ENCODE measurements at places on chromosomes 4 and X.

GRCh38 chrX:11437642-11438379 is 144.6 kb downstream of the AMELX start:
- DNase-seq: no peak

DNA sequence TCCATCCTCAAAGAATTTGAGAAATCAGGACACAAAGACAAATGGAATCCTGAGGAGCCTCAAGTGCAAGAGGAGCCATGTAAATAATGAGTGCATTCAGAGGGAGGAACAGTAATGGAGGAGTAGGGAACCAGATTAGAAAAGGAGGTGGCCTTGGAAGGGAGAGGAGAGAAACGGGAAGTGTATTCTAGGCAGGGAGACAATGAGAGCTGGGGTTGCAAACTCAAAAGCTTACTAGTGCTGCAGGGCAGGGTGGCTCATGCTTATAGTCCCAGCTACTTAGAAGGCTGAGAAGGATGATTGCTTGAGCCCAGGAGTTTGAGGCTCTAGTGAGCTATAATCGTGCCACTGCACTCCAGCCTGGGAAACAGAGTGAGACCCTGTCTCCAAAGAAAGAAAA is 113.2 kb upstream of the LSM6 start:
- no peak for DNase-seq

GRCh38 chr4:56026596-56026995 is 77.9 kb downstream of the CEP135 start:
- no peak for DNase-seq

DNA sequence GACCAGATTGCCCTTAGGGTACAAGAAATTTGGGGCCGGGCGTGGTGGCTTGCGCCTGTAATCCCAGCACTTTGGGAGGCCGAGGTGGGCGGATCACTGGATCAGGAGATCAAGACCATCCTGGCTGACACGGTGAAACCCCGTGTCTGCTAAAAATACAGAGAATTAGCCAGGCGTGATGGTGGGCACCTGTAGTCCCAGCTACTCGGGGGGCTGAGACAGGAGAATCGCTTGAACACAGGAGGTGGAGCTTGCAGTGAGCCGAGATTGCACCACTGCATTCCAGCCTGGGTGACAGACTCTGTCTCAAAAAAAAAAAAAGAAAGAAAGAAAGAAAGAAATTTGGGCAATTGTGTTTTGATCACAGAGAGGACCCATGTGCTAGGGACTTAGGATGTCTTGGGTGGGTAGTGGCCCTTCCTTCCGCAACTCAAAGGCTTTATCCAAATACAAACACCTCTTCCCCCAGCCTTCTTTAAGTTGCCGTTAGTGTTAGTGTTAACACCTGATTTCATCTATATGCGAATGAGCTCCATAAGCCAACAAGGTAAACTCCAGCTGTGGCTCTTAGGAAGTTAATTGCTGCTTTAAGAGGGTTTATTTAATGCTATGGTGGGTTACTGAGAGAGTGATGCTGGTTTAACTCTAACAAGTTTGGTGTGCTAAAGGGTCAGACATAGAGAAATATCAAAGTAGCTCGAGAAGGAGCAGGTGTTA is 8.6 kb upstream of the CCDC110 start:
- DNase-seq: no peak

DNA sequence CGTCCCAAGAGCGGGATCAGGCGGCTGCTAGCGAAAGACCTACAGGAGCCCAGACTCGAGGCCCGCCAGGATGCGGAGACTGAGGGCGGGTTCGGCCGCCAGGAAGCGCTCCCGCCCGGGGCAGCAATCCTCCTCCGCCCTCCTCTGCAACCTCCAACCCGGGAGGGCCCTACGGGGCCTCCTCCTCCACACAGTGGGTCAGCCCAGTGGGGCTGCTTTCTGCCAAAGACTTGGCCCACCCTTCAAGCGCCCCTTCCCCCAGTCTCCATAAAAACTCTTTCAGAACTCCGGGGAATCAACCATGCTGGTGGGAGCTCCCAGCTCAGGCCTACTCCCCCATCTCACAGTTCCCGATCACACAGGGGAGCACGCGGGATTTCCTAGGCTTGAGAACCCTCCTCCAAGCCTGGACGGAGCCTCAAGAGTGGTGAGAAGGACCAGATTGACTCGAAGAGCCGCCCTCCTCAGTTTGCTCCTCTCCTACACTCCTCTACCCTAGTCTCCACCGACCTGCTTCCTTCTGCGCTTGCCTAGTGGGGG is 77.5 kb downstream of the RLIM start:
- no peak for DNase-seq

DNA sequence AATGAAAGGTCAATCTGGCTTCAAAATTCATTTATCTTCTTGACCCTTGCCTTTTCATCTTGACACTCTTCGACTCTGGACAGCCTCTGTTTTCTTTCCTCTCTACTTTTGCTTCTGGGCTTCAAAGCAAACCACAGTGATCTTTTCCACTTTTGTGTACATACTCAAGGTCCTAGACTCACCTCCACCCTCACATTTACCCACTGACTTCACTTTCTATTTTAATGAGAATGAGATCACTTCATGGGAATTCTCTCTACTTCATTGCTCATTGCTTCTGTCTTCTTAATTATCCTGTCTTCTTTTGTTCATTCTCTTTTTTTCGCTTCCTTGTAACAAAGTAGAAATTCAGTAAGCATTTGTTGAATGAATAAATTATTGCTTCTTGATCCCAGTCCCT is 330.1 kb upstream of the HAND2 start:
- no peak for DNase-seq

DNA sequence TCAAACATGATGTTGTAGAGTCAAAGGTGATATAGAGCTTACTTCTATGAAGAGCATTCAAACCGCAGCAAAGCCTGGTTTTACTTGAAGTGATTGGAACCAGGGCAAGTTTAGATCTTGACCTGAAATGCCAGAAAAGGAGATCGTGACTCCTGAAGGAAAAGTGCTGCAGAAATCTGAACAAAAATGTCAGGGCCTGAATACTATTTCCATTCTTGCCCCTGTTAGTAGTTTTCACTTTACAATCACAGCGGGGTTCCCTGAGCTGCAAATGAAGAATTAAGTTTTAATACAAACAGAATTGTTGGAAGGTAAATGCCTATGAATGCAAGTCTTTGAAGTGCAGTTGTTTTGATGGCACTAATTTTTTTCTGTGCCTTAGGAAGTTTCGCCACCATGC is 4.1 kb downstream of the SLIT2 start:
- no peak for DNase-seq

DNA sequence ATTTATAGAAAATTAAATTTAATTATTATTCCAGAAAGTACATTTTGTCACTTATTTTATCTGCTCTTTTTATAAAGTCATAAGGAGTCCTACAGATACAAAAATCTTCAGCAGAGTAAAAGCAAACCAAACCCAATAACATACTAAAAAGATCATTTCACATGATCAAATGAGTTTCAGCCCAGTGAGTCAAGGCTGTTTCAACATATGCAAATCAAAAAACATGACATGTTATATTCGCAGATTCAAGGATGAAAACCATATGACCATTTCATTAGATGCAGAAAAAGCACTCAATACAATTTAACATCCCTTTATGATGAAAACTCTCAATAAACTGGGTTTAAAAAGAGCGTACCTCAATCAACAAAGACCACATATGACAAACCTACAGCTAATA is 214.3 kb downstream of the FAT4 start:
- no peak for DNase-seq

Data from activated CD4-positive, alpha-beta T cell treated with anti-CD3 and anti-CD28 coated beads for 24 hours (primary cell).